ENCODE measurements at places on chromosomes 3 and 15. TPM values are rescaled to one million over a fixed set of nuclear protein-coding genes. Genes with fewer than 3 reads are reported as not detected.
A peak's percentile ranks its signal among the peaks of the same experiment; 100 is the strongest.

The SPINT1 gene
- total RNA-seq = not detected

The CTXN2 gene
- not detected for total RNA-seq

GRCh38 chr3:12662593-12663400, 1.1 kb downstream of the RAF1 start:
- DNase-seq = peak; percentile 51

DNA sequence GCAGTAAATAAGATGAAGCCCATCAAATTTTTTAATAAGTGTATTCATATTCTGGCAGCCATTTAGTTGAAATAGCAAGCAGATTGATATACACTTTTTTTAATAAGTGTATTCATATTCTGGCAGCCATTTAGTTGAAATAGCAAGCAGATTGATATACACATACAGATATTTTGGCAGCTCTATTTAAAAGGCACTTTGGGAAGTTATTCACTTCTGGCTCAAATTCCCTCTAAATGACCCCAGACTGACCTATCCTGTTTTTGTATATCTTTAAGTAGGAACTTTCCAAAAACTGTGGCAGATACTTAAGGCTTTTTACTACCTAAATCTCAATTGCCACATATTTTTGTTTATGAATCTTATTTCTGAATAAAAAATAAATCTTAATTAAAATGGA, 122.3 kb downstream of the PLD1 start:
- DNase-seq = no peak

- no peak for DNase-seq
Measured at GRCh38 chr3:66394753-66395249, 106.0 kb downstream of the LRIG1 start.

DNA sequence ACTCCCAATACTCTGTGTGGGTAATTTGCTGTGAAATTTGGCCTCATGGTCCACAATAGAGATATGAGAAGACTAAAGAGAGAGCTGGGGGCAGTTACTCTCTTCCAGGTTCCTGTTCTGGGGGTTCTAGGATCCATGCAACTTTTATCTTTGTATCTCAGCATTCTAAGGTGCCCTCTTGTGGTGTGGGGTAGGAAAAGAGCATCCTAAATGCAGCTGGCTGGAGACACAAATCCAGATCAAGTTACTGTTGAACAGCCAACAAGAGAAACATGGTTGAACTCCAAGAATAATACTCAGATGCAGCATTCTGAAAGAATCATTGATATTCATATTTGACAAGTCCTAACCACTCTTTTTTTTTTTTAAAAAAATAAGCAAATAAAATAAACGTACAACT, 238.2 kb downstream of the GREM1 start:
- DNase-seq = peak; percentile 79

DNA sequence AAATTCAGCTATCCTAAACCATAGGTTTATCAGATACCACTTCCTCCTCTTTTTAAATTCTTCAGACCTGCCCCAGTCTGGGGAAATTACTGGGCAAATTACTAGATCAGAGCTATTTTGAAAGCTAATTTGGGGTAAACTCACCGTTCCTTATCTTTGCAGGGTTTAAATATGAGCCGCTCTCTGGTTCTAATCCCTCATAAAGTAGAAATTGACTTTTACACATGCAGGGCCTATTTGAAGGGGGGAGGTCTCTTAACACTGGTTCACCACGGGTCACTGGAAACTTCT, 11.0 kb upstream of the MEIS2 start:
- DNase-seq = no peak

DNA sequence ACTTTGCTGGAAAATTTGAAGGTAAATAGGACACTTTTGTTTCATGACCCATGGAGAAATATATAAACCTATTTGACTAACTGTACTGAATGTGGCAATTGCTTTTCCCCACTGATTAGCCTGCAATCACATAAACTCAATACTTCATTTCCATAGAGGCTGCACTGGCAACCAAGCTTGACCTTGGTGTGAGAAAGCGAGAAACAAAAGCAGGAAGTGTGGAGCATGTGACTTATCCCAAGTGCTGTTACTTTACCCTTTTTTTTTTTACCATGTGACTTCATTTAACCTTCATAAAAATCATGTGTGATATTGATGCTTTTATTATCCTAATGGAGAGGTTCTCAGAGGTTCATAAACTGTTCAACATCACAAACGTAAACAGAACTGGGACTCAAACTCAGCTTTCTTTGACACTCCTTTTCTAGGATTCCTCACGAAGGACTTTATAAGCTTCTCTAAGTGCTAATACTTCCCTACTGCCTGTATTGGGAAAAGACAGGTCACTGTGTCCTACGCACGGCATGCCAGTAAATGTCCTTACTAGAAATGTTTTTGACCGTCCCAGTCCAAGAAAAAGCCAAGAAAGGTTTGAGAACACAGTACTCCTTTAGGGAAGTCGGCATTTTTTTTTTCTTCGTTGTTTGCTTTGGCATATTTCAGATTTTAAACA, 34.9 kb upstream of the ZNF385D start:
- no peak for DNase-seq

The CCR8 gene
- total RNA-seq = not detected

DNA sequence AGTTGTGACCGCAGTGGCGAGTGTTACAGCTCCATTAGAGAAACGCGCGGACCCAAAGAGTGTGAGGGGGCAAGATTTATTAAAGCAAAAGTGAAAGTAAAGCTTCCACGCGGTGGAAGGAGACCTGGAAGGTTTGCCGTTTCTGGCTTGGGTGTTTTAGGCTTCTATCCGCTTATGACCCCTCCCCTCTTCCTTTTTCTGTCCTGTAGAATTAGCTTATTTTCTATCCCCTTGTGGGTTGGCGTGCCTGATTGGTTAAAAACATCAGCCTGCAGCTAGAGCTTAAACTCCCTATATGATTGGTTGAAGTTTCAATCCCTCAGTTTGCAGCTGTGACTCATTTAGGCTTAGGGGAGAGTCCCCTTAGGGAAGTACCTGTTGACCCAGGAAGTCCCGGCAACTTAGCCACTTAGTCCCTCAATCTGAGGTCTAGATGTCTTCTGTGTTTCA, 39.6 kb downstream of the C3orf38 start:
- DNase-seq = peak; percentile 8

GRCh38 chr3:80993241-80993945, 768.1 kb downstream of the GBE1 start:
- no peak for DNase-seq

DNA sequence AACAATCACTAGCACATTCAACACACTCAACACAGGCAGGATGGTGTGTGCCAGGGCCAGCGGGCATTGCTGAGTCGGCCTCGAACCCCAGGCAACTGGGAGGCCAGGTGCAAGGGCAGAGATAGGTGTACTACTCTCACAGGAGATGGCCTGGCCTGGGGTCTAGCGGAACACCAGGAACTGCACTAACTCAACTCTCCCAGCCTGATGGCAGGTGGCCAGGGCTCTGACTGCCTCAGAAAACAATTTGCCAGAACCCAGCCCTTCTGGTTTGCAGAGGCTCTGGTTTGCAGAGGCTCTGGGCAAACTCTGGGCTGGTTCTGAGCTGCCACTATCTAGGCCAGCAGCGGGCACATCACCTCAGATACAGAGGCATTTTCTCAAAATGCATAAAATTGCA, 229.2 kb upstream of the CHRNA7 start:
- DNase-seq = no peak

DNA sequence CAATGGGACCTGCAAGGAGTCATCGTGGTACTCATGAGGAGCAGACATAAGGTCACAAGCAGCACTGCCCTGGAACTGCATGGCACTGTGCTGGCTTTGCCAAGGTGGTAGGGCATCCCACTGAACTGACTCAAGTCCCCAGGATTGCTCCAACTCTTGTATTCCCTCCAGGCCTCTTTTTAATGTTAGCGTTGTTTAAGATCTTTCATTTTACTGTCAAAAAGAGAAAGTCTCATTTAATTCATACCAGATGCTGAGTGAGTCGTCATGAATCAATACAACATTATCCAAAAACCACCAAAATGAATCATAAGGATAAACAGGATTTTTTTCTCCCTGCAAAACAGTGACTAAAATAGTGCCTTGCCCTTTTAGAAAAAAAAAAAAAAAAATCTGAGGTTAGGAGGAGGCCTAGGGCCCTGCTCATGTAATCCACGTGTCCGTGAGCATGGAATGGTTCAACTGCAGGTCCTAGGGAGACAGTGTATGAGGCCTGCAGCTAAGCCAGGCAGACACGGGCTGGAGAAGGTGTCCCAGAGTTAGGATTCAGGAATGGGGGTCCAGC, 36.7 kb upstream of the BLM start:
- DNase-seq = peak; percentile 99

The IL17RE gene
- not detected for total RNA-seq

- peak; percentile 59 for DNase-seq
Measured at GRCh38 chr3:126979046-126979628, 3.8 kb upstream of the PLXNA1 start.

The ANO10 gene
- total RNA-seq = 29.8 TPM

The METTL6 gene
- total RNA-seq = 43.3 TPM

GRCh38 chr3:184539801-184540435, 21.7 kb upstream of the EPHB3 start:
- no peak for DNase-seq

- DNase-seq = peak; percentile 59
Measured at GRCh38 chr3:24119321-24119751, 174.2 kb downstream of the NR1D2 start.

GRCh38 chr3:23706111-23706510, 99.6 kb upstream of the UBE2E1 start:
- DNase-seq = no peak

The SPATA12 gene
- not detected for total RNA-seq

DNA sequence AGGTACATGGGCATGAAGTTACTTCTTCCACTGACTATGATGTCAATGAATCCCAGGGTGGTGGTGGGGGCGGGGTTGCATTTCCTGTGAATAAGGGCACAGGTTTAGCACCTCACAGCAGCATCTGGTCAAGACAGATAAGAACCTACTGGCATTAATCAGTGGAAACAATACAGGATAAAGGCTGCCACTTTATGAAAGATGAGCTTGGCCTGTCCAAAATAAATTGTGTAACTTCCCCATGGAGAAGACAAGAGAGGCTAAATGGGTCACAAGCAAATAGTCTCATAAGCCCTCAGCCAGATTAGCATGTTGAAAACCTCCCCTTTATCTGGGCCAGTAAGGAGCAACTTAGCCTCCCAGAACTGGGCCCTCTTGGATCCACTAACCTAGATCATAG, 27.4 kb upstream of the PLSCR2 start:
- no peak for DNase-seq

The C3orf52 gene
- 7.4 TPM for total RNA-seq

- peak; percentile 59 for DNase-seq
Measured at GRCh38 chr3:24773798-24774197, 279.1 kb upstream of the THRB start.

GRCh38 chr3:29441422-29441821, 160.6 kb downstream of the RBMS3 start:
- DNase-seq = no peak

GRCh38 chr3:66931291-66931690, 66.8 kb upstream of the KBTBD8 start:
- no peak for DNase-seq

DNA sequence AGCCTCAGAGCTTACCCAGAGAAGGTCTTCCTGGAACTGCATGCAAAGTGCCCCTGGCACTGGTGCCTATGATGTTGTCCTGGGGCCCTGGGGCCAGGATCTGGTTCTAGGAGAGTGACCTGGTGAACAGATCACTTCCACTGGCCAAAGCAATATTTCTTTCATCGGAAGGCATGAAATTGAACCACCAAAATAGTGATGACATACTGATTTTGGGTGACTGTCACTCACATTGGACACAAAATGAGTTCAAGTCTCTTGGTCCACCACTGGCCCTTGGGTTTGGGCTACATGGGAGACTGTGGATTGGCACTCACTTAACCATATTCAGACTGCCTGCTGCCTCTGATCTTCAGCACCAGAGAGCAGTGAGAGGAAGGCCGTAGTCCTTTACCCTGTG, 549.3 kb upstream of the PPP2R3A start:
- no peak for DNase-seq

The MINDY4B gene
- total RNA-seq = not detected

DNA sequence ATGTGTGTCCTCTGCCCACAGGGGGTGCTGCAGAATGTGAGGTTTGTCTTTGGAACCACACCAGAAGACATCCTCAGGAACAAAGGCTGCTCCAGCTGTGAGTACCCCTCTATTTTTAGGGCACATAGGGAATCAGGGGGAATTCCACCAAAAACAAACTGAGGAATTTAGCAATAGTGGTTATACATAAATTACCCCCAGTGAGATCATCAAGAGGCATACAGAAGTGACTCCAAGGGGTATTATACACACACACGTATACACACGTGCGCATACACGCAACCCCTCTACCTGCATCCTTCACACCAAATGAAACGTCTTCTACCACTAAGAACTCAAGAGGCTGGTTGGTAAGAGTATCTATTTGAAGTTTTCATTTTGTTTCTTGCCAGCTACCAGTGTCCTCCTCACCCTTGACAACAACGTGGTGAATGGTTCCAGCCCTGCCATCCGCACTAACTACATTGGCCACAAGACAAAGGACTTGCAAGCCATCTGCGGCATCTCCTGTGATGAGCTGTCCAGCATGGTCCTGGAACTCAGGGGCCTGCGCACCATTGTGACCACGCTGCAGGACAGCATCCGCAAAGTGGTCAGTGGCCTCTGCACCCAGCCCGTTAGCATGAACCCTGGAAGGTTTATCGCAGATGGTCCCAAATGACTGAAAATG, 2.9 kb downstream of the THBS1 start:
- peak; percentile 77 for DNase-seq

DNA sequence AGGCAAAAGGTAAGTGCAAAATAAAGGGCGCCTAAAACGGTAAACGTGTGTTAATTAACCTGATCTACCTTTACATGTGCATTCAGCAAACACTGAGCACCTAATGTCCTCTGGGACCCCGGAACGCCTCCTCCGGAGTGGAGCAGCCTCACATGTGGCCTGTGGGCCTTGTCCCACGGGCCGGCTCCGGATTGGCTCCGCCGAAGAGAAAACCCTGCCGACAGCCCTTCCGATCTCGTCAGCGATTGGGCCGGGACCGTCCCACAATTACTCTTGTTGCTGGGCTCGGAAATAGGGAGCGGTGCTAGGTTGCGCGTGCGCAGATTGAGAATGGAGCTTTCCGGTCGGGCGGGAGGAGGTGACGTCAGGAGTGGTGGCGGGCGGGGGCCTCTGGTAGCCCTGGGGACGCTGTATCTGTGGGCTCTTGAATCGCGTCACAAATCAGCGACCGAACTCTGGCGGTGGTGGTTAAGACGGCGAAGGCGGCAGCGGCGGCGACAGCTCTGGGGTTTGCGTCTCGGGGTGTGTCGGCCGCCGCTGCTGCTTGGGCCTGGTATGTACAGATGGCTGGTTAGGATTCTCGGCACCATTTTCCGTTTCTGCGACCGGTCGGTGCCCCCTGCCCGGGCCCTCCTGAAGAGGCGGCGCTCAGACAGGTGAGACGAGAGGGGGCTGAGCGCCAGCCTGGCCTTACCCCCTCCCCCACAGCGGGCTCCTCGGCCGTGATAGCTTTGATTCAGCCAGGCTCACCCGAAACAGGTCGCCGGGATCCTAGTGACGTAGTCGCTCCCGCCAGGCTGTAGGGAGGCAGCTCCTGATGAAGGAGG, at the start of gene SENP2:
Gene SENP2, plus strand, starts transcription at position 437 of the 827 bp plus-strand sequence. Its CDS starts 119 bp downstream, at position 556.
- DNase-seq = peak; percentile 99

DNA sequence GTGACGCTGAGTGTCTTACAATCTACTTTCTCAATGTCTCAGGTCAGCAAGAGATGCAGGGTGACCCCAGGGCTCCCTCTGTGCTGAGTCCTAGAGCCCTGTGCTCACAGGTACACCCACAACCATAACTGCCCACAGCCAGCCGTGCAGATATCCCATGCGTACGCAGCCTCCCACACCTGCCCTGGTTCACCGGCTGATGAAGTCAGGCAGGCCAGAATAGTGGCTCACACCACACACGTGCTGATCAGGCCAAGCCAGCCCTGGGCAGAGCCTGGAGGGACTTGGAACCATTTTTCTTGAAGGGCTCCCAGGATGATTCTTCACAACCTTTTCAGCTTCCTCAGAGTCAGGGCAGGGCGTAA, 63.6 kb upstream of the RPL32 start:
- DNase-seq = no peak

All from RPMI7951 (cell line).